ENCODE measurements at places on chromosomes 11 and 22.
A peak's percentile ranks its signal among the peaks of the same experiment; 100 is the strongest.

GRCh38 chr11:69280451-69280850, 13.5 kb upstream of the MYEOV start:
- no peak for DNase-seq

DNA sequence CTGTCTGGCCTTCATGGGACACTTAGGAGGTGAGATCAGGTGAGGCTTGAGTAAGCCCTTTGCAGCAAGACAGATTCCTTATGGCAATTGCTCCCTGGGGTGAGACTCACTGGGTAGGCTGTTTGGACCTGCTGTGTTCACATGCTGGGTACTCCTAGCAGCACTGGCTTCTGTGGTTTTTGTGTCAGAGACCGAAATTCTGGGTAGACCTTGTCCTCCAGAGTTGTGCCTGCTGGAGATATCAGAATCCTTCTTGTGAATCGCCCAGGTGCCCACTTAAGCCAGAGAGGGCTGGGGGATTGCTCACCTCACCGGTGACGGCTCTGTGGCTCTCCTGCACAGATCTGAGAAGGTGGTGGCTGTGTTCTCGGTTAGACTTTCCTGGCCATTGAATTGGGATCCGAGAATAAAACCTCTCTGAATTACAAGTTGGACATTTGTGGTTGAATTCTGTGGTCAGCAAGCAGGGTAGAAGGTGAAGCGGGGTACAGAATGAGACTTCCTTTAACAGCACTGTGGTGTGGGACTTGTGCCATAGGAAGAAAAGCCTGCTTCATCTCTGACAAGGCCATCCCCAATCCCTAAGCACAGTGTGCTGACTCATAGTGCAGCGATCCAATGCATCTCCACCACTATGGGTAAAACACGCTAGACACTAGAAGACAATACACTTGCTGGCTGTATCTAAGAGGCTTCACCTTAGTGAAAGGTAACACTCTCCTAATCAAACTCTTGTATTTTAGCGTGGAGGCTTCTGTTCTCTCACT, 52.5 kb upstream of the TTC12 start:
- DNase-seq: no peak

GRCh38 chr22:45692549-45692948, 20.9 kb downstream of the ATXN10 start:
- no peak for DNase-seq

GRCh38 chr11:20762116-20762844, 92.9 kb downstream of the NELL1 start:
- no peak for DNase-seq

GRCh38 chr11:721741-722345, 15.8 kb downstream of the EPS8L2 start:
- peak; percentile 79 for DNase-seq

DNA sequence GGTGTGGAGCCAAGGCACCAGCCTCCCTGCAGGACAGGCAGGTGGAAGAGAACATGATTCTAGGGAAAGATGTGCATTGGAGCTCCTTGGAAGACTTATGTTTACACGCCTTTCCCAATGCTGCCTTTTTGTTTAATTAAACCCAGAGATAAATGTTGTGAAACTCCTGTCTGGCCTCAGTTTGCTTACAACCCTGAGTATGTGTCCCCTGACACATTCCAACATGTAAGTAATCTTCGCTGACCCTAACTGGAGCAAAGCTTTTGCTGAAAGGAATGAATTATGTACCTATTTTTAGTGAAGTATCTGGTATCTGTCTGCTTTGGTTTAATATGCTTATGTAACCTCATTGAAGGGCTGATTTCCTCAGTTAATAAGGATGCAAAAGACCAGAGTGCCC, 56.7 kb downstream of the APIP start:
- no peak for DNase-seq

All from activated naive CD4-positive, alpha-beta T cell treated with anti-CD3 and anti-CD28 coated beads, Interleukin-2, amount 10 ng/mL, durations not matched to agents 7 days and 5 days (primary cell).